Activated naive CD4-positive, alpha-beta T cell treated with Interleukin-2 at 50 U/mL for 16 hours (primary cell): ENCODE measurements at places on chromosomes 11 and 22.

- no peak for DNase-seq
These were observed 15.2 kb downstream of the PHLDB1 start for GRCh38 chr11:118622376-118623268.

DNA sequence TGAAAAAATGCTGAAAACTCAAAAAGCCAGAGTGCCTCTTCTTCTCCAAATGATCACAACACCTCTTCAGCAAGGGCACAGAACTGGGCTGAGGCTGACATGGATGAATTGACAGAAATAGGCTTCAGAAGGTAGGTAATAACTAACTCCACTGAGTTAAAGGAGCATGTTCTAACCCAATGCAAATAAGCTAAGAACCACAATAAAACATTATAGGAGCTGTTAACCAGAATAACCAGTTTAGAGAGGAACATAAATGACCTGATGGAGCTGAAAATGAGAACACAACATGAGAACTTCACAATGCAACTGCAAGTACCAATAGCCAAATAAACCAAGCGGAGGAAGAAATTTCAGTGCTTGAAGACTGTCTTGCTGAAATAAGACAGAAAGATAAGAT lies 9.2 kb downstream of the OR56B4 start:
- no peak for DNase-seq

GRCh38 chr22:50730941-50731661 lies 6.9 kb upstream of the ACR start:
- DNase-seq: no peak

DNA sequence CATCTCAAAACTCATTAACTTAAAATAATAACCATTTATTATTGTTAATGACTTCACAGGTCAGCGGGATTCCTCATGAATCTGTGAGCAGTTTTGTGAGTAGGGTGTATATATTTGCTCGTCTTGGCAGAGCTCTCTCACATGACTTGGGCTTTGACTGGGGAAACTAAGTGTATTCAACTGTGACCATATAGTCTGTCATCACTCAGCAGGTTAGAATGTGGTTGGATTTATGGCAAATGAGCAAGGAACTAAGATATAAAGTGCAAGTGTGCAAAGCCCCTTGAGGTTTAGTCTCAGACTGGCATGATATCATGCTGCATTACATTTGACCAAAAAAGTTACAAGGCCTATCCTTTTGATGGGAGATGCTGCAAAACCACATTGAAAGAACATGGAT lies 254.8 kb downstream of the CNTN5 start:
- DNase-seq: no peak

DNA sequence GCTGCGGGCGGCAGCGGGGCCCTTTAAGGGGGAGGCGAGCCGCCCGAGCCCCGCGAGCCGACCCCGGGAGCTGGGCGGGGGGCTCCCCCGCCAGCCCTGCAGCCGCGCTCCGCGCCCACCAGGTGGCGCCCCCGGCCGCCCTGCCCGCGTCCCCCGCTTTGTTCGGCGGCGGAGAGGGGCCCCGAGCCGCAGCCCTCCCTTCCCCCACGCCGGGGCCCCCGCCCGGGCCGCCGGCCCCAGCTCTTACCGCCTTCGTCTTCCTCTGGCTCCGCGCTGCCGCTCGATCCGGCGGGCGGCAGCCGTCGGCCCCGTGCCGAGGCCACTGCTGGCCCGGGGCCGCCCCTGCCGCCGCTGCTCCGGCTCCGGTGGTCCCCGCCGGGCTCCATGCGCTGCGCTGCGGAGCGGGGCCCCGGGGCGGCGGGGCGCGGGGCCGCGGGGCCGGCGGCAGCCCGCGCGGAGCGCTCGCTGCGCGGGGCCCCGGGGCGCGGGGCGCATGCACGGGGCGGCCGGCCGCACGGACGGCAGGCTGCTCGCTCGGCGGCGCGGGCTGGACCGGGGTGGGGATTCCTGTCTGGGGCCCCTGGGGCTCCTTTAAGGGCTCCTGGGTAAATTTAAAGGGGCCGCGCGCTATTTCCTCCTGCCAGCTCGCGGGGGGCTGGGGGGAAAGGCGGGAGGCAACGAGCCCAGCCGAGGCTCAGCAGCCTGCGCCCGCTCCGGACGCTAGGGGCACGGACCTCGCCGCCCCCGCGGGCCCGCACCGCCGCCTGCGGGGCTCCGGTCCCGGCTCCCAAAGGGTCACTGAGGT lies at the start of gene ZFTA:
Gene ZFTA, minus strand, starts transcription at position 539 of the 805 bp plus-strand sequence. Its CDS starts 153 bp downstream, at position 386.
- peak; percentile 63 for DNase-seq

- no peak for DNase-seq
These were observed 11.3 kb upstream of the QSER1 start for GRCh38 chr11:32881286-32881685.

GRCh38 chr11:72813740-72814285 lies 398 bp upstream of the ATG16L2 start:
- DNase-seq: no peak
